Renal pelvis (tissue), 12 donors: ENCODE measurements at places on chromosomes 1 and 21. TPM values are rescaled to one million over a fixed set of nuclear protein-coding genes. Genes with fewer than 3 reads are reported as not detected.

The CHRM3 gene
- polyA plus RNA-seq: 6.3 TPM

GRCh38 chr1:218917656-218918055 lies 256.0 kb upstream of the LYPLAL1 start:
- no peak for DNase-seq

DNA sequence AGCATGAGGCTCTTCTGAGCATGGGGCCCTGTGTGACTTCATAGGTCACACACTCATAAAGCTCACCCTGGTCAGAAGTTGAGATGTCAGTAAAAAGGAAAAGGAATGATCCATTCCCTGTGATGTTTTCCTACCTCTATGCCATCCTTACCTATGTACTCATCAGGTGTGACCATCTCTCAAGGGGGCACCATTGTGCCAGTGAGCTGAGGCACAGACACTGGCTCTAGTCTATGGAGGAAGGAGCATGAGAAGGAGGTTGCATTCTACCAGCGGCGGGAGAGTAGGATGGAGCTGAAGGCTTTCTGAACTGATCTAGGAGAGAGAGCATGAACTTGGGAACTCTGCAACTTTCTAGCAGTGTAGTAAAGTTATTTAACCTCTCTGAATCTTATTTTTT lies 65.8 kb upstream of the RGL1 start:
- DNase-seq: no peak

DNA sequence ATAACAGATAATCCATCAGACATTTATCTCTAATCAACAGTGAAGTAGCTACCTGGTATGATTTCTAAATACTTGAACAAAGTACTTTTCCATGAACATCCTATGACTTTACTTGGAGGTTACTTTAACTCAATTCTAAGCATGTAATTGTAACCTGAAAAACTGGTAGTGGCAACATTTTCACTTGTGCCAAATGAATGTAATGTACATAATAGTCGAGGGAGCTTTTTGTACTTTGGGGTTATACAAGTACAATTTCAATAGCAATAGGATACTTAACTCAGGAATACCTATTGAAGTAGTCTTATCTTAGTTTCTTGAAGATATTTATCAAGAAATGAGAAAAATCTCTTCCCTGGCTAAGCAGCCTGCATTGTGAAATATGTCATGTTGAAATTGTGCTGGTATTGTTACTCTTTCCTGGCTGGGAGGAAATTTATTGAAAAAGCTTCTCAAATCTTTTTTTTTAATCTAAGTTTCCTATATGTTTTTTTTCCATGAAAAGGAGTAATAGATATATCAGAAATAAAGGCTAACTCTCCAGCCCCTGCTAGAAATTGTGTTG lies 33.7 kb upstream of the CACYBP start:
- DNase-seq: no peak

The GRHL3 gene
- 6.7 TPM for polyA plus RNA-seq

GRCh38 chr1:54230507-54231339 lies 30.8 kb downstream of the MRPL37 start:
- no peak for DNase-seq

The RAD54L gene
- 15.3 TPM for polyA plus RNA-seq

The OR10Z1 gene
- polyA plus RNA-seq: 0.04 TPM

- peak; percentile 66 for DNase-seq
Observed at GRCh38 chr1:154747740-154748404, 122.2 kb downstream of the KCNN3 start.

DNA sequence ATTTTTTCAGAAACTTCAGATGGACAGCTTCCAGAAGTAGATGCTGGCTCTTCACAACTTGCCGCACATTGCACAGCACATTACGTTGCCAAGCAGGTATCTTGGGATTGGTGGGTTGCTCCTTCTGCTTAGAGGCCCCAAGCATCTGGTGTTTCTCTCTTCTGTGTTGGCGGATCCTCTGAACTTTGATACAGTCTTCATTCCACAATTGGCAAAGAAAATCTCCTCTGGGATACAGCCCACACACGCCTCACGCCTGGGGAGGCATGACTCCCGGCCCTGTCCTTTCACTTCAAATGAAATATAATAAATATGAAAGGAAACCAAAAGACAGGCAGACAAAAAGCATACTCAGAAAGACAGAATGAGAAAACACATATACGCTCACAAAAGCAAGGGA lies 72.3 kb upstream of the PPP2R5A start:
- DNase-seq: no peak

DNA sequence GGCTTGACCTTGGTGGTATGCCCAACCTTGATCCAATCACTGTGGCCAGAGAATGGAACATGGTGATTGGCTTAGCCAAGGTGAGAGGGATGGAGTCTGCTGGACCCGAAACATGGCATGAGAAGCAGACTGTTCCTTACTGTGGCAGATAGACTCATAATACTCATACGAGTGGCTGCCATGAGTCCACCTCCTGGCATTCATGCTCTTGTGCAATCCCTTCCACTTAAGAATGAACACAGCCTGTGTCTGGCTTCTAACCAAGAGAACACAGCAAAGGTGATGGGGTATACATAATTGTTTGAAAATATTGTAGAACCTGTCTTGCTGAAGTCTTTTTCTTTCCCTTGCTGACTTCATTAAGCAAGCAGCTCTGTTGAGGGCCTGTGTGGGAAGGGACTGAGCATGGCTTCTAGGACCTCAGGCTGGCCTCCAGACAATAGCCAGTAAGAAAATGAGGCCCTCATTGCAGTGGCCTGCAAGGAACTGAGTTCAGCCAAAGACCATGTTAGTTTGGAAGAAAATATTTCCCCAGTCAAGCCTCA lies 85.9 kb downstream of the ZNF281 start:
- DNase-seq: no peak

DNA sequence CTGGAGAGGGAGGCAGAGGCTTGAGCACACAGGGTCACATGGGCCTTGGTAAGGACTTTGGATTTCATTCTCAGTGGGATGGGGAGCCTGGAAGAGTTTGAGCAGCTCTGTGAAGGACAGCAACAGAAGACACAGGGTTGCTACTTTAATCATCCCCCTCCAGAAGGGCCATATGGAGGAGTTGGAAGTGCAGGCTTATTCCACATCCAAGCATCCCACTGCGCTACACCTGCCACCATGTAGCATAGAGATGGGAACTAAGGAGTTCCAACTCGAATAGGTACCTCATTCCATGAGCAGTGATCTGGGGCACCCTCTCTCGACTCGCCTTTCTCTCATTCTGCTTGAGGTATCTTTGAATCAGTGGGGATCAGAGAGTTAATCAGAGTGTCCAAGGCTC lies 54.0 kb upstream of the CTTNBP2NL start:
- DNase-seq: no peak

DNA sequence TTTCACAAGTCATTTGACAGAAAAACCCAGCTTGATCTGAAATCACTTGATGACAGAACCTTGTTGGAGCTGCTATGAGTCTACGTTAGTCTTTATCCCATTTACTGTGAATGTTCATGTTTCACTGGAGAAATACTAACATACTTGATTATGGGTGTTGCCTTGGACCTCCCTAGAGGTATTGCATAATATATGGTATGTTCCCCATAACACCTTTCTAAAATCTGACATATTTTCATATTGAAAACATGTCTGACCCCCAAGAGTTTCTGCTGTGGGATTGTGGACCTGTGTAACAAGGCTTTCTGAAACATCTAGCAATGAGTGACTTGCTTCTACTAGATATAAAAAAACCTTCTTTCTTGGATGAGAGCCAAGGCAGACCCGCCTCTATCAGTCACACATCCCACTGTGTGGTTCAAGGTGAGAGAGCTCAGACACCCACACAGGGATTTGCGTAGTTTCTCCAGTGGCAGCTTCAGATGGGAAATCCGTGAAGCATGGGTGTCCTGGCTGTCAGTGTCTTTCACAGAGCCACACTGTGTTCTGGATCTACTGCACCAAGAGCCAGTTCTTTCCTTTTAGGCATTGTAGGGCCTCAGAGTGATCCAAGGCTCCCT lies 4.6 kb downstream of the NENF start:
- no peak for DNase-seq

DNA sequence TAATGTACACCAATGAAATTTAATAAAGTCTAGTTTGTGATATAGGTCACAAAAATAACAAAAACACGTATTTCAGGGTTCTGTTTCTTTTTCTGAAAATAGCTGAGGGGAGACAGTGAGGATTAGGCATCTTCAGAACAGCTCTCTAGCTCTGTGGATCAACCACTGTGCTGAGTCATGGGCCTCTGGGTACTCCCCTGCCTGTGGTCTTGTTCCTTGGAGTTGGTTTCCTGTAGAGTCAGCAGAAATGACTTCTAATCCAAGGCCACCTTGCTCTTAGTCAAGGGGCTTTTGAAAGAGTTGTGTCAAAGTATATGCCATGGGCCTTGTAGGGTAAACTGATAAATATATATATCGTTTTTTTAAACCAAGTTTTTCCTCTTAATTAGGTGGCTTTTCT lies 141.8 kb upstream of the ZRANB2 start:
- no peak for DNase-seq

GRCh38 chr1:4464478-4464877 lies 189.9 kb upstream of the AJAP1 start:
- DNase-seq: no peak

GRCh38 chr1:156656806-156657740 lies 15.2 kb downstream of the BCAN start:
- DNase-seq: no peak

The NUDT4B gene
- 2.3 TPM for polyA plus RNA-seq

The GCSAML gene
- 1.3 TPM for polyA plus RNA-seq

The C1QTNF12 gene
- polyA plus RNA-seq: 13.8 TPM

DNA sequence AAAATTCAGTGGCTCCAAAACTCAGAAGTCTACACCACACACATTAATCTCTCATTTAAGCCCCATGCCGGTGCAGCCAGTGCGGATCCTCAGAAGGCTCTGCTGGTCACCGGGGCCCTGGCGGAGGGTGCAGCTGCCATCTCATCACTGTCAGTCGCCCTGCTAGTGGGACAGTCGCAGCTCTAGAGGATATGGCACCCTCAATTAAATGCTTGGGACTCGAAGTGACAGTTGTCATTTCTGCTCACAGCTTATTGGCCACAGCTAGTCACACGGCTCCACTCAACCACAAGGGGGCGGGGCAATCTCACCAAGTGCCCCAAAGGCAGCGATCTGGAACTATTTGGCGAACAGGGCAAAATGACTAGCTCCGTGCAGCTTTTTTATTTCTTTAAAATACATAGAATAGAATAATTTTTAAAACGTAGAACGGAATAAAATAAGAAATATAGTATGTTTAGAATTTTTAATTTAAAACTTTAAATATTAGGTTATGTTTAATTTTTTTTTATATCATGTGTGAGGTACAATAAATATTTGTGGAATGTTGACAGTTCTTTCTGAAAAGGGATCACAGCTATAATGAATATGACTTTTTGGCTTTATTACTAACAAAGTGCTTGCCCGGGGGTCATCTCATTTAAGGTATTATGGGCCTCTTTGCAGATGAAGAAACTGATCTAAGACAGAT lies 8.0 kb upstream of the MAN1C1 start:
- peak; percentile 76 for DNase-seq

GRCh38 chr1:244019982-244020485 lies 31.0 kb upstream of the ZBTB18 start:
- no peak for DNase-seq

- no peak for DNase-seq
Observed at GRCh38 chr1:3586986-3587759, 24.1 kb downstream of the MEGF6 start.

DNA sequence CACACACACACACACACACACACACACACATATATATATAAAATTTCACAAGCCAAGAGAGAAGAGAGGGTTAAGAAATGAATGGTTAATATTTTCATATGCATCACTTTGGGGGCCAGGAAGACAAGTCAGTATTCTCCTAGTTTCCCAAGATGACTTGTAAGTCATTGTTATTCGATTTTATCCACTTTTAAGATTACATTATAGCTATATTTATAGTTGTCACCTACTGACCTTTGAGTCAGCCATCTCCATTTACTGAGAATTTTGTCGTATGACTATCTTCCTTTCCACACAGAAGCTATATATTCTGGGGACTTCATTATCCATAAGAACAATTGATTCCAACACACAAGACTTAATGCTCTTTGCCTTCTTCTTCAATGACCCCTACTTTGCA lies 8.9 kb downstream of the LYST start:
- no peak for DNase-seq

GRCh38 chr1:47672622-47673021 lies 234.8 kb downstream of the FOXD2 start:
- no peak for DNase-seq

- DNase-seq: no peak
Observed at GRCh38 chr21:17348849-17349248, 164.0 kb upstream of the CXADR start.

DNA sequence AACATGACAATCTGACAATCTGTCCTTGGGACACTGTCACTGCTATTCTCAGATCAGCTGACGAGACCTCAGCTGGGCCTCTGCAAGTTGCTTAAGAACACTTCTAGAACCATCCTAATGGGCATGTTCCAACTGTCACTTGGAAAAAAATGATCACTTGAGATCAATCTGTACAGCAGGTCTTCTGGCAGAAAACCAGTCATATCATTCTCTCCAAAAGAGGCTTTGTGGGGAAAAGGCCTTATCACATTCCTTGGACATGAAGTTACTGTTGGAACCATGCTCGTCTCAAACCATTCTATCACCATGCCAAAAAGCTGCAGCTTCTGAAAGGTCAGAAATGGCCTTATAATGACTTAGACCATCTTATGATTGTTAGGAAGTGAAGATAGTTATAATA lies 744.2 kb downstream of the USP25 start:
- no peak for DNase-seq

DNA sequence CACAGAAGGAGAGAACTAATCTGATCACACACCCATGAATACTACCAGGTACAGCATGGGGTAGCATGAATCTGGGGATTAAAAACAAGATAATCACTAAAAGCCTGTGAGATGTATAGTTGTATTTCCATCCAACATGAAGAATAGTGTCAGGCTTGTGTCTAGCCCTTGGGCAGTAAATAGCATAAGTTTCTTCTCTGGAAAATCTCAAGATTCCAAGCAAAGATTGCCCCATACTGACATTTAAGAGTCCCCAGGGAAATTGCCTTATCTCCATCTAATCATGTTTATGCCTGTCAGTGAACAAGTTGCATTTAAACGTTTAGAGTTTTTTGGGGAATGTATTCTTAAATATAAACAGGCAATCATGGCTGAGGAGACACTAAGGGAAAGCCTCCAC lies 109.2 kb upstream of the SERTAD4 start:
- DNase-seq: no peak

DNA sequence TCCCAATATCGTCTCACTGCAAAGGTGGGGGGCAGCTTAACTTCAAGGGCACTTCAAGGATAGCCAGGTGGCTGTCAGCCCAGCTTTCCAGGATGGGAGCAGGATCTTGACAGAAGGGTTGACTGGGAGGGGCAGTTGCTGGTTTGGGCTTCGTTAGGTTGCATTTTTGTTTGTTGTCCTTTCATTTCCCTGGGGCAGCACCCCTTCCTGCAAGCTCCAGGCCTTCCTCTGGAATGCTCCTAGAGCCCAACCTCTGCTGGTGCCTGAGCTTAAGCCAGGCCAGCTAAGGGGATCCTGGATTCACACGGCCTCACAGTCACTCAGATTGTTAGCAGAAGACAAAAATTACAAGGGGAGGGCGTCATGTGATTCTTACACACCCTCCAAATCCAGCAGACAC lies 4.1 kb upstream of the OLIG2 start:
- DNase-seq: no peak

The MCOLN3 gene
- 17.1 TPM for polyA plus RNA-seq

GRCh38 chr1:101235696-101236515 lies 913 bp upstream of the S1PR1 start:
- DNase-seq: peak; percentile 49
